Renal pelvis (tissue), 12 donors: ENCODE measurements at places on chromosomes 5 and 9. TPM values are rescaled to one million over a fixed set of nuclear protein-coding genes. Genes with fewer than 3 reads are reported as not detected.

ESM1 gene
- polyA plus RNA-seq: 9.0 TPM

TMEM232 gene
- polyA plus RNA-seq: 8.5 TPM

DDX41 gene
- polyA plus RNA-seq: 103 TPM

NME5 gene
- 25.8 TPM for polyA plus RNA-seq

SIMC1 gene
- polyA plus RNA-seq: 19.8 TPM

GNA14 gene
- 13.7 TPM for polyA plus RNA-seq

GRCh38 chr5:37957218-37957617 is 117.4 kb upstream of the GDNF start:
- DNase-seq: no peak

DNA sequence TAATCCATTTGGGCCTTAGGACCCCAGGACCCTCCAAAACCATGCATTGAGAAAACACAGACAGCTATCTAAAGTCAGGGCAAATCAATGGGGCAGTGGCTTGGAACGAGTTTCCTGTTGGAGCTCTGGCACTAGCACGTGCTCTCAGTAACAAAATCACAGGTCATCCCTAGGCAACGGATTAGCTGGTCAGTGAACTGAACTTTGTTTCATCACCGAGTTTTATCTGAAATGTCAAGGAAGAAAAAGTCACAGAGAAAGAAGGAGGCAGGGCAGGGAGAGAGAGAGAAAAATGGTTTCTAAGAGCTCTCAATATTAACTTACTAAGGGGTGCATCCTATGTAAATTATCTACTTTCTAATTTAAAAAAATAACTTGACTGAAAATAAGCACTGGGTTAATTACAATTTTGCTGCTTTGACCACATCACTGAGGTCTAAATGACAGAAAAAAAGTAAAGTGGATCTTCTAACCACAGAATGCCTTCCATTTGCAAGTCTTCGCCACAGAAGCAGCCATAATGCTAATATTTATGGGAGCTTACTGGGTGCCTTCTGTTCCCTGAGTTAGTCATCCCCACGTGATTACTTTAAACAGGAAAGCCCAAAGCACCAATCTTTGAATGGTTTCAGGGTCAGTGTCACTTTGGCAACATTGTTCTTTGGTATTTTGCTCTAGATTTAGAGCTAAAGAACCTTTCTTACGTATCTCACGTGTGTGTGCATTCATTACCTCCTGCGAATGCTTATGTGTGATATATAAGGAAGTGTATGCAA is 503.9 kb downstream of the RASEF start:
- DNase-seq: no peak

- no peak for DNase-seq
Observed at GRCh38 chr9:23413541-23413940, 412.5 kb downstream of the ELAVL2 start.

GRCh38 chr5:167773668-167774301 is 517.7 kb upstream of the WWC1 start:
- no peak for DNase-seq

DNA sequence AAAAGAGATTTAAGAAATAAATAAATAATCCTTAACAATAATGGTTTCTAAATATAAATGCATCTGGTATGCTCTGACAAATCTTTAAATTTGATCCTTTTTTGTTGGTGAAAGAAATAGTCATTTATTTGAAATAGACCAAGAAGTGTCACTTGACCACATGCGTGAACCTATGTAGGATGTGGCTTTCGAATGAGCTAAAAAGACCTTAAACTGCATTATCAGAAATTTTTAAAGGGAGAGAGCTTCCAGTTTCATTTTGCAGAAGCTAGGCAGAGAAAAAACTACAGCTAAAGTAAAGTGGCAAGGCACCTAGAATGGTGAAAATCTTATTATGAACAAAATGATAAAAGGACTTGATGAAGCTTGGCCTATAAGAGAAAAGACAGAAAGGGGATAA is 309.2 kb upstream of the EFNA5 start:
- DNase-seq: no peak

DNA sequence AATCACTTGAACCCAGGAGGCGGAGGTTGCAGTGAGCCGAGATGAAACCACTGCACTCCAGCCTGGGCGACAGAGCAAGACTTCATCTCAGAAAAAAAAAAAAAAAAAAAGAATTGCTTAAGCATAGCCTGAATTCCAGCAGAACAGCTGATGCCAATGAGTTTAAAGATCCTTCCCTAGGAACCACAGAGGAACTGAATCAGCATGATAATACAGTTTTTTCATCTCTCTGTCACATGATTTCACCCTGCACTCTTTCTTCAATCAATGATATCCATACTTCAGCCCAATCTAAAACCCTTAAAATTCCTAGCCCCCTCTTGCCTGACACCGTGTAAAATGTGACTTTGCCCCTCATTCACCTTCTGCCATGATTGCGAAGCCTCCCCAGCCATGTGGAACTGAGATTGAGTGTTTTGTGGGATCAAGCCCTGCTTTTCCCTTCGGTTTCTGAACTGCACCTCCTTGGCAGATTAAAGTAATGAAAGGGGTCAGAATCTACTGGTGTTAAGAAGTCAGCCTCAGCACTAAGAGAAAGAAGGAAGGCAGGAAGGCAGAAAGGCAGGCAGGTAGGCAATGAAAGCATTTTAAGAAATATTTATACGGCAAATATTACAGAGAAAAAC is 20.9 kb upstream of the DMXL1 start:
- DNase-seq: no peak

DNA sequence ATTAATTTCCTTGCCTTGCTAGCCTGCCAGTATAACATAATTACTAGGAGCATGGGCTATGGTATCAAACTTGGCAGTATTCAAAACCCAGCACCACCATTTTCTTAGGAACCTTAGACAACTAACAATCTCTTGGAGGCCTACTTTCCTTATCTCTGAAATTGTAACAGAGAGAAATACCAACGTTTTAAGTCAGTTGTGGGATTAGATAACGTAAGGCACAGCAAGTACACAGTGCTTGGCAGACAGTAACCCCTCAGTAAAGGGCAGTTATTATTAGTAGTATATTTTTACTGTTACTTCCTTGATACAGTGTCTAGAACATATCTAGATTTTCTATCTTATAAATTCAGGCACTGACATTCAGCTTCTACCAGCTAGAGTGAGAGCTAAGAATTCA is 309.6 kb downstream of the ACTL7B start:
- no peak for DNase-seq

DNA sequence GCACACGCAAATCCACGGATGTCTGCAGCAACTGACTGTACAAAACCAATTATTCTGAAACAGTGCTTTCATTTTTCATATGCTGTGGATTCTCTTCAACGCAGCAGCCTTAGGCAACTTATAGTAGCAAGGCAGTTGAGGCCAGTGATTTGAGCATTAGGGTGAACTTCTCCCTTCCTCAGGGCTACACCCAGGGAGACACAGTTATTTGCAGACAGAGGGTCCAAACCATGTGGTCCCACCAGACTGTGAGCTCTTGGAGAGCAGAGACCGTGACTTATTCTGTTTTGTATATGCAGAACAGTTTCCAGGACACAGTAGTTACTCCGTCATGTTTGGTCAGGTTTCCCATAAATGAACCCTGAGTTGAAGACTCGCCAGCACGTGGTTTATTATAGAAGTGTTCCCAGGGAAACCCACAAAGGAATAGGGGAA is 19.0 kb upstream of the WHRN start:
- DNase-seq: no peak
